ENCODE measurements at places on chromosomes 16 and 17.

- no peak for DNase-seq
Observed at GRCh38 chr17:48456589-48456988, 26.6 kb upstream of the SKAP1 start.

- DNase-seq, result no peak
Observed at GRCh38 chr17:78607038-78607437, 29.8 kb upstream of the DNAH17 start.

- no peak for DNase-seq
Observed at GRCh38 chr16:68987734-68988457, 117.6 kb upstream of the HAS3 start.

GRCh38 chr16:55003916-55004315, 73.3 kb downstream of the IRX5 start:
- no peak for DNase-seq
